Activated T-cell treated with anti-CD3 and anti-CD28 coated beads, Interleukin-2, amount 50 U/mL, for 1 hour (primary cell): ENCODE measurements at places on chromosomes 1 and 21.
A peak's percentile ranks its signal among the peaks of the same experiment; 100 is the strongest.

GRCh38 chr1:232440325-232441035 lies 189.5 kb downstream of the SIPA1L2 start:
- DNase-seq, result no peak

GRCh38 chr1:54159733-54160316 lies 7.0 kb upstream of the CDCP2 start:
- DNase-seq, result no peak

DNA sequence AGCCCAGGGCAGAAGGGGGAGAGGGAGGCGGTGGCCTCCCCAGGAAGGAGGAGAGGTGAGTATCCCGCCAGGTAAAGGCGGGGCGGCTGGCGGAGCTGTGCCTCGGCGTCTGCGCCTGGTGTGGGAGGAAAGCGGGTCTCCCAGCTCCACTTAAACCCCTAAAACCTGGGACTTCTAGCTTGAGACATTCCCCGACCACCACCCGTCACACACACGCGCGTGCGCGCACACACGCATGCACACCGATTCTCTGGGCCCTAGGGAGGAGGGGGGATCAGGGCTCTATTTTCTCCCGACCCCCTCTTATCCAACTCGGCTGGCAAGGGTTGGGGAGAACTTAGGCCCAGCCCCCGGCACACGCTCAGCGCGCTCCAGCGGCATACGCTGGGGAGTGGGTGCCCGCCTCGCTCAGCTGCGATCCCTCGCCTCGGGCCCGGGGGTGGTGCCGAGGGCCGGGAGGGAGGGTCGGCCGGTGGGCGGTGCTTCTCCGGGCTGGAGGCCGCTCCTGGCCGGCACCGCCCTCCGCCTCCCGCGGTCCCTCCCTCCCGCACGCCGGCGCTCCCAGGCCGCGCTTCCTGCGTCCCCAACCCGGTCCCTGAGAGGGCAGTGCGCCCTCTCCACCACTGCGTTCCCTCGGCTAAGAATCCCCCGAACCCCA lies at the start of gene TMEM51:
TMEM51 (plus strand) TSS at position 564 of the 658 bp plus-strand sequence. CDS start 61,341 bp downstream, outside the sequence.
- DNase-seq, result no peak

GRCh38 chr1:116261227-116261626 lies 111.8 kb upstream of the ATP1A1 start:
- no peak for DNase-seq

GRCh38 chr1:150567341-150567716 lies 12.1 kb downstream of the MCL1 start:
- DNase-seq, result peak; percentile 56

- DNase-seq, result no peak
Observed at GRCh38 chr1:155127967-155128754, 485 bp downstream of the EFNA1 start.

DNA sequence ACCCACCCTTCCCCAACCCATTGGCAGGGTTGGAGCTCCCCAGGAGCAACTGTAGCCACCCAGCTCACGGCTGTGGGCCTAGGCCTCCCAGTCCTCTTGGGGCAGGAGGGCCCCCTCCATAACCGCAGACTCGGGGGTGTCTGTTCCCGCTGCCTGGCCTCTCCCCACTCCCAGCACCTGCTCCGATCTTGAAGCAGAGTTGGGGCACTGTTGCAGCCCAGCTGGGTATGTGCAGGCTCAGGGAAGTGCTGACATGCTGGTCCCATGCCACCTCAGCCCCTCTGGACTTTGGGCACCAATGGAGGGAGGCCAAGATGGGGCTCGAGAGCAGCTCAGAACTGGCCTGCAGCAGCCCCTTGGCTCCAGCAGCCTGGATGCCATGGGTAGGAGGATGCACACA lies 54.8 kb upstream of the KRTAP11-1 start:
- DNase-seq, result no peak

- no peak for DNase-seq
Observed at GRCh38 chr1:205449750-205450443, 5.9 kb downstream of the BLACAT1 start.

DNA sequence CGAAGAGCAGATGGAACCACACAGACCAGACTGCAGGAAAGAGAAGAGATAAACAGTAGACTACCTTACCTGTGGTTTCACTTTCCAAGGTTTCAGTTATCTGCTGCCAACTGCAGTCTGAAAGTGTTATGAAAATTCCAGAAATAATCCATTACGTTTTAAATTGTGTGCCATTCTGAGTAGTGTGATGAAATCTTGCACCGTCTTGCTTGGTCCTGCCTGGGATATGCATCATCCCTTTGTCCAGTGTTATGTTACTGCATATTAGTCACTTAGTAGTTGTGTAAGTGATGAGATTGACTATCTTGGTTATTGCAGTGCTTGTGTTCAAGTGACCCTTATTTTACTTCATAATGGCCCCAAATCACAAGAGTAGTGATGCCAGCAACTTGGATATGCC lies 33.9 kb downstream of the DNAJC6 start:
- no peak for DNase-seq

DNA sequence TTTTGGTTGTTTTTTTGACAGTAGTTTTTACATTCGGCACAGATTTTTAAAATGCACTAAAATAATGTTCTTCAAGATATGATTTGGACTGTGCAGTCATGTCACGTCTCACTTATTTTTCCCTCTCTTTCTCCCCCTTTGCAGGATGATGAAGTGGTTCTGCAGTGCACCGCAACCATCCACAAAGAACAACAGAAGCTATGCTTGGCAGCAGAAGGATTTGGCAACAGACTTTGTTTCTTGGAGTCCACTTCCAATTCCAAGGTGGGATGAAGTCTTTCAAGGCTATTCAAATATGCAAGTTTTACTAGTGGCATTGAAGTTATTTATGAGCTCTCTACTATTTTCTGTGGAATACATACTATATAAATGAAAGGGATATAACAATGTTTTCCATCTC lies 228.4 kb downstream of the RYR2 start:
- no peak for DNase-seq

DNA sequence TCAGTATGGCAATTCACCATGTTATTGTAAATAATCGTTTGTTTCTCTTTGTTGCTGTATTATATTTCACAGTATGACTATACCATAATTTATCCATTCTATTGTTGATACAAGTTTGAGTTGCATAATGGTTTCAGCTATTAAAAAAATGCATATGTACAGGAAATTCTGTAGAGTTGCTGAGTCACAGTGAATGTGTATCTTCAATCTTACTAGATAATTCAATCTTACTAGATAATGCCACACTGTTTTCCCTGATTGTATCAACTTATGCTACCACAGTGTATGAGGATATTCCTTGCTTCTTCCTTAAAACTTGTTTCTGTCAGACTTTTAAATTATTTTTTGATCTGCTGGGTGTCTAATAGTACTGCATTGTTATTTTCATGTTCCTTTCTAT lies 3.5 kb upstream of the COA6 start:
- DNase-seq, result no peak

GRCh38 chr21:45458281-45459170 lies 53.6 kb downstream of the COL18A1 start:
- DNase-seq, result no peak

DNA sequence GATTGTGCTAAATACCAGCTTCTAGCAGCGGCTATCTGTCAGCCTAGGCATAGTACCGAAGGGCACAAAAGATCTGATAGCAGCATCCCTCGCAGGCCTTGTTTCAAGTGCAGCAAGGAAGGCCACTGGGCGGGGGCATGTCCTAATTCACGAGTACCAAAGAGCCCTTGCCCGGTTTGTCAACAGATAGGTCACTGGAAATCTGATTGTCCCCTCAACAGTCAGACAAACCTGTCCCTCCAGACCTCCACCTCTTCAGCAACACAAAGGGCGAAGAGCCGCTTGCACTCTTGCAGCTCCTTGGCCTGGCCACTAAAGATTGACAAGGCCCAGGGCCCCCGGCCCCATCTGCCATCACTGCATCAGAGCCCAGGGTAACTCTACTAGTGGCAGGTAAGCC lies 22.7 kb upstream of the CA6 start:
- no peak for DNase-seq

DNA sequence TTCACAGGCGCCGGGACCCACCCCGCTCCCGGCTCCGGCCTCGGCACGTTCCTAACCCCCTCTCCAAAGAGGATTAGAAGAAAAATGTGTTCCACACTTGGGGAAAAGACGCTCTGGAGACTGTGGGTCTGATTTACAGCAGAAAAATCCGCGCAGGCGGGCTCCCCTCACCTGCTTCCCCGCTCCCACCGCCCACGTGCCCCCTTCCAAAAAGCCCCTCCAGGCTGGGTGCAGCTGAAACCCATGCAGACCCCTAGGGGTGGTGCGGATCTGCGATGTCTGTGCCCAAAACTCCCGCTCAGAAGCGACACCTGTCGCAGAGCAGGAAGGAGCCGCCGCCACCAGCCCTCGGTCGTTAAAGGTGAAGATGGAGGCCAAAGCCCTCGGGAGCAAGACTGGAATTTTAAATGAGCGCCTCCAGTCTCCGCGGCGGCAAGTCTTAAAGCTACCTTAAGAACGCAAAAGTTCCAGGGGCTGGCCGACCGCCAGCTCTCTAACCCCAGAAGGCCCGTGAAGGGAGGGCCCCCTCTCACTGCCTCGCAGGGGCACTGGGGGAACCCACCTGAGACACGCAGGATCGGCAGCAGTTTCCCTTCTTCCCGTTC lies 688 bp upstream of the CHD5 start:
- DNase-seq, result peak; percentile 24

DNA sequence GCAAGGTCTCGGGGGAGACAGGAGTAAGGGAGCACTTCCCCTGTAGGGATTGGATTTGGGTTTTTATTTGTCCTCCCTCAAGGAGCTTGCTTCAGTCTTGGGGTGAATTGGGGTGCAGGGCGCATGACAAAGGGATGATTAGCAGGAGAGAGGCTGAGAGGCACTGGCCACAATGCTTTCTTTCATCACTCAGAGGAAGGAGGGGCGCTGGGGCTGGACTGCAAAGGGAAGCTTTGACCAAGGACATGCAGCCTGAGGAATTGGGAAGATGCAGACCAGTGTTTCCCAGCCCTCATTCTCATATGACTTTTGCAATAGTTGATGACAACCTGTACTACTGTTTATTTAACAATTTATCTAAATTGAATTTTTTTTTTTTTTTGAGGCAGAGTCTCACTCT lies 34.1 kb upstream of the PDPN start:
- DNase-seq, result no peak

DNA sequence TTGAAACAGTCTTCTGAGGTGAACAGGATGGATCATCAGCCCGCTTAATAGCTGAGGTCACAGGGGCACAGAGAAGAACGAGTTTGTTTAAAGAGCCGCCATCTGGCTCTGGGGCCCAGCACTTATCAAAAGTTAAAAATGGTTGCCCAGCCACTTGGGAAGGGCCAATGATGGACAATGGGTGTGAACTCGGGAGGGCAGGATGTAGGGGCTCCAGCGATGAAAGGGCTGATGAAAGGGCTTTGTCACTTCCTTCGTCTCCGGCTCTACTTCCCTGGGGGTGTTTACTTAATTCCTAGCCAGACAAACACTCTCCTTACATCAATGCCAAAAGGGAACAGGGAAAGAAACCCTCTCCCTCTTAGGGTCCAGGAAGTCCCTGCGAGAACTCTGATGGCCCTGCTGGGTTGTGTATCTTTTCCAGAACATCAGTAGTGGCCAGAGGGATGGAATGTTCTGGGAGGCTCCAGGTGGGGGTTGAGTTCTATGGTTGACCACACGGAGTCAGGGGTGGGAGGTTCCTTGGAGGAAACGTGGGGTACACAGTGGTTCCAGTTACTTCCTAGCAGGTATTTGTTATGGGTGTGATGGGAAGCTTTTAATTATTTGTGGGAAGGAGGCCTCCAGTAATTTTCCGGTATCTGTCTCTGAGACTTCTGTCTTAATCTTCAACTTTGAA lies 9.0 kb upstream of the ABCG1 start:
- no peak for DNase-seq

DNA sequence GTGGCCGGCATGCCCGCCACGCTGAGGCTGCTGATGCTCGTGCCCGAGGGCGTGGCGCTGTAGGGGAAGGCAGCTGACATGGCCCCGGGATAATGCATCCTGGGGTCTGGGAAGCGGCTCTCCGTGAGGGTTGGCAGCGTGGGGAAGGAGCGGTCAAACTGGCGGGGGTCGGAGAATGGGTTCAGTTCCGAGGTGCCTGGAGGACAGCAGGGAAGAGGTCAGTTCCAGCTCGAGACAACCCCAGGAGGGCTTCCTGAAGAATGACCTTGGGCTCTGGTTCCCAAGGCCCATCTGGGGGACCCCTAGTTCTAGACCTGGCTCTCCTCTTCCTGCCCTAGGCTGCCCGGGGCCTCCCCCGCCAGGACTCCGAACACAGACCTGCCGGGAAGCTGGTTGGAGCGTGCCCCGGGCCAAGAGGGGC lies 27.6 kb downstream of the RUNX3 start:
- DNase-seq, result no peak

GRCh38 chr1:185397183-185397582 lies 80.1 kb upstream of the IVNS1ABP start:
- DNase-seq, result no peak

GRCh38 chr1:37097731-37098130 lies 63.4 kb upstream of the GRIK3 start:
- no peak for DNase-seq

DNA sequence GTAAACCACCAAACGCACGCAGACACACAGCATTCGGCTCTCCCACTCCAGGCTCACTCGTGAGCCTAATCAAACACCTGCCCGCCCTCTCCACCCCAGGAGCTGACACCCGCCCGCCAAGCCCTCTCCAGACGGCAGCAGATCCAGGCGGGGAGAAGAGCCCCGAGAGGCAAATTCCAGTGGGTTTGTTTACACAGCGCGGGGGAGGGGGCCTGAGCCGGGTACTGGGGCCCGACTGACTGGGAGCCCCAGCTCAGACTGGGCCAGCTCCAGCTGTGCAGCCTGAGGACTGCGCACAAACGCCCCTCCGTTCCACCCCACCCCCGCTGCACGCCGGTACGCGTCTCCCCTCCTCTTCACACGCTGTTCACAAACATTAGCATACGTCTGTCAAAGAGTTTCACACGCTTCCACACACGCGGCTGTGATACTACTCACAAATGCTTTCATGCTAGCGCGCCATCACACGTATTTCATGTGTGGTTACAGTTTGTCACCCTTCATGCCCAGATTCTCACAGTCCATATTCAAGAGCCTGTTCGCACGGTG lies 1.0 kb upstream of the EFNA1 start:
- peak; percentile 36 for DNase-seq

- DNase-seq, result no peak
Observed at GRCh38 chr21:46226920-46227599, 1.5 kb downstream of the LSS start.

DNA sequence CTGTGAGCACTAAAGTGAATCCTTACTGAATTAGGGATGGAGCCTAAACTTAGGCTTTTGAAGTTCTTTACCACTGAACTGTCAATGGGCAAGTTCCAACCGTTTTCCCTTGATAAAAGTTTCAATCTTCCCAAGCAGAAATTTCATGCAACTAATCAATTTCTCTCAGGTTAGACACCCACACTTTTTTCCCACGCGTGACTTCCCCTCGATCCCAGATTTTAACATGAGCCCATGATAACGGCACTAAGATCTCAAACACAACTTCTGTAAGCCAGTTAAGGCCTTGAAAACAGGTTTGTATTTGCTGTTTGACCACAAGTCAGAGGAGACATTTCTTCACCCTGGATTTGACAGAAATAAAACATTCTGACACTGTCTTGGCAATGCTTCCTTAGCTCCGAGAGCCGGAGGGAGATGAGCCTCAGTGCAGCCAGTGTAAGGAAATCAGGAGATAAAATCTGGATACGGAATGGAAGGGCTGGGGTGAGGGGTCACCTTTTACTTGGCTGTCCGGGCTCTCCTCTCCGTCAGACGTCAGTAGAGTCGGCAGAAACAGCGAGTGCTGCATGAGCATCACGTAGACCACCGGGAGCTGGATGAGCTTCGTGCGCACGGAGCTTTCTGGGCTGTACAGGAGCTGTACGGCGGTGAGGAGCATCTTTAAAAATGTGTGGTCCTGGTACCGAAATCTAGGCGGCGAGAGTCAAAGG lies 39.7 kb downstream of the MRAP start:
- DNase-seq, result no peak
